ENCODE measurements at places on chromosomes 16 and 17. TPM values are rescaled to one million over a fixed set of nuclear protein-coding genes. Genes with fewer than 3 reads are reported as not detected.
A peak's percentile ranks its signal among the peaks of the same experiment; 100 is the strongest.

DNA sequence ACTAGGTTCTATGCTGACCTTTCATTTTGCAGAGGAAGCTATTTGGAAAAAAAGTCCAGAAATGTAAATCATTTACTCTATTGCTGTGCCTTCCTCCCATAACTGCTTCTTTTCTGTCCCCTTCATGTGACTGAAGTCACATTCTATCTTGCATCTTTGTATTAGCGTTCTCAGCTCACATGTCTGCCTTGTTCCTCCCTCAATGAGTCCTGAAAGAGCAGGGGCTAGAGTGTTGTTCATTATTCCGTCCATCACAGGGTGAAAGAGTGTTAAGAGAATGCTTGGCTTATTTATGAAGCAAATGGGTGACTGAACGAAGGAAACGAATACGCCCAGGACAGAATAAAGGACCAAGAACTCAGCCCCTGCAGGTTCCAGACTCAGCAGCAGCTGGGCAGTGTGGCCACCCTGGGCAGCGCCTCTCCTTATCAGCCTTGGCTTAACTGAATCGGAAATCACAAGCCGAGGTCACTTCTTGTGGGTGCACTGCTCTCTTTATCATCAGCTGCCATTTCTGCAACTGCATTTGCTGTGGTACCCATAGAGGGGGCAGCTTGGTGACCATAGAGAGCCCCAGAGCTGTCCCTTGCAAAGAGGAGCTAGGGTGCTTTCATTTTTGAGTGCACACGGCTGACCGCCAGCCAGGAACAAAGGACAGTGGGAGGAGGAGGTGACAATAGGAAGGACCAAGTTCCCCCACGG, 1.8 kb upstream of the PIK3R6 start:
- no peak for DNase-seq

DNA sequence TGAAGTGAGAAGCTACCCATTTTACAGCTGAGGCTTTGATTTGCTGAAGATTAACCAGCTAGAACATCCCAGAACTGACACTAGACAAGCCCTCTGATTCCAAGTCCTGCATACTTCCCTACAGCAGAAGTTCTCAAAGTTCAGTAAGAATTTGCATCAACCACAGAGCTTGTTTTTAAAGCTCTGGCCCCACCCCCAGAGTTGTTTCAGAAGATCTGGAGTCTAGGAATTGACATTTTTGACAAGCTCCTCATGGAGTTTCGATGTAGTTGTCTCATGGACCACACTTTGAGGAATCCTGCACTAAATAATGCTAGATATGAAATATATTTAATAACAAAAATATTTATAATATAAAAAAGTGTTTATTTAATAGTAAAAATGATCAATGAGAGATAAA, 120.3 kb upstream of the ADAMTS18 start:
- DNase-seq: no peak

DNA sequence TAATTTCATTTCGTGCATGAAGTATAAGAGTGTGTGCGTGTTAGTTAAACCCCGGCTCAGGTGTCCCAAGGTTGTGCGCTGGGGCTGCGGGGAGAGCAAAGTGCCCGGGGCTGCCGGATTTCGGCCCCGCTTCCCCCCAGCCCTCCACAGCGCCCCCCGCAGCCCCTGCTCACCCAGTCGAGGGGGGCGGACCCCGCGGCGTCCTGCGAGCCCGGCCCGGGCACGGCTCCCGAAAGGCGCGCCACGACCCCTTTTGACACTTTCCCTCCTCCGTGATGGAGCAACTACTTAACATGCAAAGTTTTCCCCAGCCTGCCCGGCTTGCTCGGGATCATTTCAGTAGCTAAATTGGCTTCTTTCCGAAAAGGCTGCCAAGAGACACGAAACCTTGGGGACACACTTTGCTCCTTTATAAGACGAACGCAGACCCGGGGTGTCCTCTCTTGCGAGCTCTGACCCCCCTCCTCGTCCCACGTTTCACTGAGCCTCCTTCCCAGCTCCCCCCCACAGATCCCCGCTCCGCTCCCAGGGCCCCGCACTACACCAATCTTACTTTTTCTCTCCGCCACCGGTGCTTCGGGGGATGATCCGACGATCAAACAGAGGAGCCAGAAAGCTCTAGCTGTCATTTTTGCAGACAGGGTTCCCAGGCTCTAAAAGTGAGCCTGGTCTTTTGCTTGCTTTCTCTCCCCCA, 552 bp downstream of the C17orf58 start:
- no peak for DNase-seq

GRCh38 chr16:88333848-88334777, 48.6 kb upstream of the ZNF469 start:
- DNase-seq: no peak

- peak; percentile 44 for DNase-seq
Measured at GRCh38 chr17:67992548-67993152, 3.6 kb downstream of the C17orf58 start.

The CCDC154 gene
- total RNA-seq: 0.25 TPM

DNA sequence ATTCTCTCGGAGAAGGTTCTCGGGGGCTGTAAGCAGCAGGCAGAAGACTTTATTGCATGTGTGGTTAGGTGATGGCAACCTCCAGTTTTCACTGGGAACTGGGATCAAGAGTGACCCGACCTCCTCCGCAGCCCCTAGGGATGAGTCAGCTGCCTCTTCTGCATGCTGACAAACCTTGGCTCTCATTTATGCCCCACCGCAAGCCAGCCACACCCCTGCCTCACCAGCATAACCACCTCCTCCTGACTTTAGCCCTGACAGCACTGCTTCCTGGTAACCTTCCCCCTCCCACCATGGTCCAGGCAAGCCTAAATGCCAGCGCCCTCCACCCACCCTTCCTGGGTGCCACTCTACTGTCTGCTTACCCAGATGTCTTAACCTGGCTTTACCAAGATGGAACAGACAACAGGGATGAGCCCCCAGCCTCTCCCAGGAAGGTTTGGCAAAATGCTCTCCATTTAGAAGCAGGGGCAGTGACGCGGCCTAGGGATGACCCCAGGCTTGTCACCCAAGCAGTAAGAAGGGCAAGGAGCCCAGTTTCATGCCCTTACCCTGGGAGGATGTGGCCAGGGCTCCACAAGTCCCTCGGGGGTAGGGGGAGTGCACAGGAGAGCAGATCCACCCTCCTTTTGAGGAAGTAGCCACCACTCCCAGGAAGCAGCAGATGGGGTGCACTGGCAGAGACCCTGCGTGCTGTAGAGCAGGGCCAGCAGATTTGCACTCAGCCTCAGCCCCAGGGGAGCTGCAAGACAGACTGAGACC, 73.5 kb downstream of the GOSR1 start:
- DNase-seq: no peak

The METRNL gene
- total RNA-seq: 29.5 TPM

The SPATA22 gene
- total RNA-seq: not detected

The XAF1 gene
- total RNA-seq: 21.5 TPM

DNA sequence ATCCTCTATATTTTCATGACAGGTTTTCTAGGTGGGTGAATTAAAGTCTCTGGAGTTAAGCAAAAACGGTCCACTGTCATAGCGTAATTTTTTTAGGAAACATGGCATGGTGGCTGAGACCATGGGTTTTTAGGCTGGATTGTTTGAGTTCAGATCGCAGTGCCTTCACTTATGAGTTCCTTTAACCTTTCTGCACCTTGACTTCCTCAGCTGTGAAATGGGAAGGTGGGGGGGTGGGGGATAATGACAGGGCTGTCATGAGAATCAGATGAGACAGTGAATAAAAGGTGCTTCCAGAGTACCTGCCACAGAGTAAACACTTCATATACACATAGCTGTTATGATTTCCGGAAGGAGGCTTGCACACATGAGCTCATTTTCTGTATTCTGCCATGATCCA, 11.8 kb downstream of the PRCD start:
- DNase-seq: no peak

- DNase-seq: no peak
Measured at GRCh38 chr17:49955157-49955556, 13.8 kb upstream of the DLX4 start.

Data from endothelial cell of umbilical vein (primary cell).